ENCODE measurements at places on chromosomes 3 and 15.
A peak's percentile ranks its signal among the peaks of the same experiment; 100 is the strongest.

GRCh38 chr3:160399125-160400029 lies at the start of the genes IFT80 and SMC4:
Gene IFT80 (minus strand): TSS chr3:160399225. CDS start chr3:160384600, 14,625 bp downstream.
Gene SMC4 (plus strand): TSS chr3:160399650. CDS start chr3:160400827, 1,177 bp downstream.
- DNase-seq = peak; percentile 89

- DNase-seq = no peak
Measured at GRCh38 chr3:170095771-170096170, 58.0 kb downstream of the GPR160 start.

- no peak for DNase-seq
Measured at GRCh38 chr15:58307313-58307961, 124.4 kb upstream of the LIPC start.

GRCh38 chr15:31367730-31368344 lies 41.2 kb downstream of the KLF13 start:
- no peak for DNase-seq
